ENCODE measurements at places on chromosomes 11 and 22.

DNA sequence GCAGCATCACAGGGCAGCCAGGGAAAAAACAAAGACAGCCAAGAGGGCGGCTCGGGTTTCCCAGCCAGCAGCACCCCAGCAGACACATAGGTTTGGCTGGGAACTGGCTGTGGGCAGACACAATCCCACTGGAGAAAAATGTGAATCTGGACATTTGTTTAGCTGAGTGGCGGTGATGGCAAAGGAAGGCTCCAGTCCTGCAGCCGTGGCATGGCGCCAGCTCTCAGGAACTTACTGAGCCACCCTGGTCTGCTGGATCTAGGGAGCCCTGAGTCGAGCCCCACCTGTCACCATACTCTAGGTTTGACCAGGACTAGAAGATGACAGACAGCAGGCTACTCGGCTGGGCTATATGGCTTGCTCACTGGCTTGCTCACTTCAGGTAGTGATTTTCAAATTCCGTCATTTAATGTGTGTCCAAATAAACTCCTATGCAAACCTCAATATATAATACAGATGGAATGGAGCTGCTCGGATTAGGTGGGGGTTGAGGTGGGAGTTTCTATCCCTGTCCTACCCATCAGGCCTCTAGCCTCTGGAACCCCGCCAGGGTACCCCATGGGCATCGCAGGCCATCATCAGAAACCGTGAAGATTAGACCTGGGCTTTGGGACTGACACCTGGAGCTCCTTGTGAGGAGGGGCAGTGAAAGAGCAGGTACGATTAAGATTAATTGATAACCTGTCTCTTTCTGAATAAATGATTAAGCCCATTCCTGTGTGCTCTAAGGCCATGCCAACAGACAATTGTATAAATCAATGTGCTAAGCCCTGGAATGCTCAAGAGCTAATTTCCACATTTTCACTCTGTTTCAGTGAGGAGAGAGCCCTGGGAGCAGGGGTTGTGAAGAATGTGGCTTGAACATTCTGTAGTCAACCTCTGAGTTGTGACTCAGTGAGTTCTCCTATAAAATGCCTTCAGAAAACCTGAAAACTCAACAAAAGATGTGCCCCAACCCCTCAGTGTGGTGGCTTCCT, 42.5 kb downstream of the GALNT18 start:
- no peak for DNase-seq

DNA sequence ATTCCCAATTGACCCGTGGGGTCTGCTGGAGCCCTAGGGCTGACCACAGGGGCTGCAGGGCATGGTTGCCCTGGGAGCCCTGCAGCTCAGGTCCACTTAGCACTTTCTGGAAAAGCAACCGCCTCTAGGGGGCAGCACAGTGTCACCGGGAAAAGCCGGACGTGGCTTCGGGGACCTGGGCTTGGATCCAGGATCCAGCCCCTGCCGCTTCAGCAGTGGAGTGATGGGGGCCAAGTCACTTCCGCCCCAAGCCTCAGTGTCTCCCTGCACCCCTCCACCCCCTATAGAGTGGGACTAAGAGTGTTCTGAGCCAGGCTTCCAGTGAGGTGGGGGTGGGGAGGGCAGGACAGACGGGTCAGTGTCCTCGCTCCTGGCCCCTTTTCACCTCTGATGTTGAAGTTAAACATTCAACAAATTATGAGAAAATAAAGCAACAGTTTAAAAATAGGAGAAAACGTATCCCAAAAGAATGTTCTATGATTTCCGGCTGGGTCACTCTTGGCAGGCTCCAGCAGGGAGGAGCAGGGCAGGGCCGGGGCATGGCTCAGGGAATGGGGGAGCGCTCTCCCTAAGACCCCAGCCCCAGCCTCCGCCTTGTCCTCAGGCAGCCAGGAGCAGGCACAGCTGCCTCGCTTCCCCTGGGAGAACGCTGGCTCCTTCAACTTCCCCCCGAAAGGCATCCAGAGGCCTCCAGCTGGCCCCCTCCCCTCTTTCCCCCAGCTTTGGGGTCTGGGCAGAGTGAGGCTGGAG, 96.5 kb upstream of the FGF3 start:
- DNase-seq: no peak

GRCh38 chr11:114091516-114092397, 32.2 kb downstream of the ZBTB16 start:
- DNase-seq: no peak

- DNase-seq: no peak
These were observed 5.9 kb downstream of the WT1 start for GRCh38 chr11:32429477-32429876.

GRCh38 chr11:72639502-72640375, 34.5 kb downstream of the PDE2A start:
- DNase-seq: no peak

- no peak for DNase-seq
These were observed 29.3 kb downstream of the RPUSD4 start for GRCh38 chr11:126181939-126182730.

DNA sequence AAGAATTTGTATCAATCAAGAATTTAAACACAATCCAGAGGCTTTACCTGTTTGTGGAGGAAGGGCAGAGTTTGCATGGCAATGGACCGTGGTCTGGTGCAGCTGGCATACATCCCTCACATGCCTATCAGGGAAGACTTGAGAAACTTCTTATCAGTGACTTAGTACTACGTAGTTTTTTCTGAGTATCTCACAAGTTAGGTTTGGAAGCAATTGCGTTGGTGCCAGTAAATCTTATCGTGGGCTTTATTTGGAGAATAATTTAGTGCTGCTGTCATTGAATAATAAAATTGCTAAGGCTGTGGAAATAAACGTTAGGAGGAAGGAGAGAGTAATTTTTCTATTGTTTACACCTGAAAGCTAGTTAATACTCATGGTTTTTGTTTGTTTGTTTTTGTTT, 72.3 kb downstream of the PRMT3 start:
- DNase-seq: no peak

DNA sequence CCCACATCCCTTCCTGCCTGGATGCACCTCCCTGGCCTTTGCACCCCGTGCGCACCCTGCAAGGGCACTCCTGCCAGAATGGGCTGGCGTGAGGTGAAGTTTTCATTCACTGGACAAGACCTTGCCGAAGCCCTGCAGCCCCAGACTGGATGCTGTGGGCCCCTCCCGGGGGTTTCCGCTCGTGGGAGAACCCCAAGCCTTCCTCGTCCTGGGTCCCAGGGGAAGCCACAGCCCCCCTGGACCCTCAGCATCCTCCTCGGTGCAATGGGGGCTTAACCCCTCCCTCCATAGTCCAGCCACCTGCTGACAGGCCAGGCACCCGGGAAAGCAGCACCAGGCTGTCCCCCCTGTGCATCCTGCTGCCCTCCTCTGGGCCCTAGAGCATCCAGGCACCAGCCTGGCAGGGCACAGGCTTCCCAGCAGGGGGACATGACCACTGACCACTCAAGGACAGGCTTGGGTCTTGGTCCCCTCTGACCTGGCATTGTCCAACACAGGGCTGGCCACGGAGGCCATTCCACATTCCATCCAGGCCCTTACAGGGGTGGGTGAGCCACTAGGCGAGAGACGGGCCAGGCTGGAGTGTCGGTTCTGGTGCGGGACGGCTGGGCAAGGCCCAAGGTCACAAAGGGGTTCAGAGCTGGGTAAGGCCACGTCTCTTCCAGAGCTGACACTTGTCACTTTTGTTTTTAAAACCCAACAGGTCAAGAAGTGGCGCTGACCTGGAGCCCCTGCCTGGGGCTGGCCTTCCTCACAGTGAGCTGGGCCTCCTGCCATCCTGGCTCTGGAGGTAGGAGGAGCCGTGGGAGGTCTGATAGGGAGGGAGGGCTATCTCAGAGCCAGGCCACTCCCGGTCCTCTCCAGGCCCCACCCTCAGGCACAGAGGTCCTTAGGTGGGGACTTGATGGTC, 41.5 kb upstream of the PPARA start:
- no peak for DNase-seq

GRCh38 chr11:36513965-36514364, 3.9 kb upstream of the TRAF6 start:
- no peak for DNase-seq

Data from non-pigmented ciliary epithelial cell (primary cell).